ENCODE measurements at places on chromosomes 2 and 18. TPM values are rescaled to one million over a fixed set of nuclear protein-coding genes. Genes with fewer than 3 reads are reported as not detected.

Gene NFU1
- total RNA-seq: 35.3 TPM

Gene NOL4
- 0.27 TPM for total RNA-seq

Gene CYB5A
- total RNA-seq: not detected

Gene CNGA3
- not detected for total RNA-seq

Gene C2orf80
- not detected for total RNA-seq

Gene FOXD4L1
- 0.80 TPM for total RNA-seq

Gene HOXD3
- not detected for total RNA-seq

Gene PSMA8
- total RNA-seq: 0.37 TPM

Gene ABCG8
- total RNA-seq: not detected

Gene HOXD8
- total RNA-seq: not detected

Measured in OCI-LY7 (cell line).